ENCODE measurements at places on chromosomes 16 and 17.

- no peak for DNase-seq
Observed at GRCh38 chr16:77289331-77289809, 90.2 kb downstream of the SYCE1L start.

GRCh38 chr16:67653128-67653788 lies 6.8 kb downstream of the ACD start:
- DNase-seq, result no peak

DNA sequence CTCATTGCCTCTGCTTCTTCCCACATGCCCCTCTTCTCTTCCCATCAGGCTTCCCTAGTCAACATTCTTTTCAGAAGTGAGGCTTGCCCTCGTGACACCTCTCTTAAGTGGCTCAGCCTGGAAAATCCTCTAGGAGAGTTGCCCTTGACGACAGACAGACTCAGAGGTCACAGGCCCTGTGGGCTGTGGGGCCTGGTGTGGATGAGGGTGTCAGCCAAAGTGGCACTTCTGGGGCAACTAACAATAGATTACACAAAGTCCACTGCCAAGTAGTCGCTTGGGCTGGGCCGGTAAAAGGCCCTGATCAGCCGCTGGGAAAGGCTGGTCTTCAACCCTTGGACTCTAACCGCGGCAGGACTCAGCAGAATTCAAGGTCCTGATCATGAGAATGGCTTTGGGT lies 33.7 kb upstream of the METTL16 start:
- no peak for DNase-seq

DNA sequence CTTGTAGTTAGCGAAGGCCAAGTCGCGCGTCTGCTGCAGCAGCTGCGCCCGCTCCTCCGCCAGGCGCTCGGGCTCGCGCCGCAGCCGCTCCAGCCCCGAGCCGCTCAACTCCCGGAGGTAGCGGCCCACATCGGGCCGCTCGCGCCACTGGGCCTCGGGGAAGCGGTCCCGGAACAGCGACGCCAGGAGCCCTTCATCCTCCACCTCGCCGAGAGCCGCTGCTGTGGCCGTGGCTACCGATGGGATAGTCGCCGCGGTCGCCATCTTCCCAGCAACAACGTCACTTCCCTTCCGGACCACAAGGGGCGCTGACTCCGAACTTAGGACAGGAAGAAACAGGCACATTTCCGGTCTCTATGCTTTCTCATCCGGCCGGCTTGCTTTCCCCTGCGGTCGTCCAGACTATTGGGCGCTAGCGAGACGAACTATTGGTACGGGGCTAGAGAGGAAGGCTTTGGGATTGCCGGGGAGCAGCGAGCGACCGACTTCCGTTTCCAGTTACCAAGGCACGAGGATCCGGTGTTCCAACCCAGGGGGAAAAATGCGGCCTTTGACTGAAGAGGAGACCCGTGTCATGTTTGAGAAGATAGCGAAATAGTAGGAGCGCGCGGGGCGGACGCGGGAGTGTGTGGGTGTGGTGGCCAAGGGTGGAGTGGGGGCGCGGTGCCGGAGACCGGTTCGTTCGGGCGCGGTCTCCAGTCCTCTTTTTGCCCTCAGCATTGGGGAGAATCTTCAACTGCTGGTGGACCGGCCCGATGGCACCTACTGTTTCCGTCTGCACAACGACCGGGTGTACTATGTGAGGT lies at the start of the genes COG8 and NIP7:
Gene COG8, minus strand, starts transcription at position 276 of the 806 bp plus-strand sequence. Its CDS starts 12 bp downstream, at position 264.
Gene NIP7, plus strand, starts transcription at position 484 of the 806 bp plus-strand sequence. Its CDS starts 58 bp downstream, at position 542.
- peak; percentile 90 for DNase-seq

- DNase-seq, result no peak
Observed at GRCh38 chr16:48384520-48385252, 527 bp downstream of the SIAH1 start.

GRCh38 chr16:9151597-9151996 lies 60.2 kb downstream of the HAPSTR1 start:
- DNase-seq, result no peak

GRCh38 chr16:12646490-12647274 lies 157.0 kb downstream of the CPPED1 start:
- peak; percentile 11 for DNase-seq

GRCh38 chr17:17745476-17746455 lies 64.5 kb downstream of the RAI1 start:
- no peak for DNase-seq

DNA sequence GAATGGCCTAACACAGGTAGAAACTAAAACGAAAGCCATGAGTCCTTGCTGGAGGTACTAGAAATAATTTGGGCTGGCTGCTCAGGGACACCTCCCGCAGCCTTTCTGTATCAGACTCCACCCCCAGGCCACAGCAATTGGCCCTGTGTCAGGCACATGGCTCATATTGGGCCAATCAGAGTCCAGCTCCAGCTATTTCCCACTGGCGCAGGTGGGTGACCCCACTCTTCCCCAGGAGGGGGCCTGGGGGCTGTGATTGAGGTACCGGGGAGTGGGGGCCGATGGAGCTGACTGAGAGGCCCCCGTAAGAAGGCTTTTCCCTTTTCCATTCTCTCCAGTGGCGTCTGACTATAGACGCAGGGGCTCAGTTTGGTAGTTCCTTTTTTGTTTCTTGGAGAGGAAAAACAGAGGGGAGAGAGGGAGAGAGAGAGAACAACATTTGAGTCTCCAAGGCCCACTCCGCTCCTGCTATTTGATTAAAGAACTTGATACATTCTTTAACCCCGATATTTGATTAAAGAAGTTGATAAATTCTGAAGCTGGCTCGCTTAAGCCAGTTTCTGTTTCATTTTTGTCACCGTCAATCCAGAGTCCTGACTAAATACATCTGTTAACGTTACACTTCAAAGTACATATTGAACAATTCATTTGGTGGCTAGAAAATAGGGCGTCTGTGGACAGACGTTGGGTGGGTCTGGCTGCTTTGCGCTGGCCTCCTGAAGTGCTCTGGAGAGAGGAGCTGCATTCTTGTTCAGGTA lies 26.3 kb downstream of the FOXL1 start:
- DNase-seq, result no peak

All from BJ (cell line).